ENCODE measurements at places on chromosomes 3 and 15. TPM values are rescaled to one million over a fixed set of nuclear protein-coding genes. Genes with fewer than 3 reads are reported as not detected.
A peak's percentile ranks its signal among the peaks of the same experiment; 100 is the strongest.

Gene MYZAP
- 17.0 TPM for polyA plus RNA-seq

Gene MORC1
- 2.8 TPM for polyA plus RNA-seq

Gene ZPLD1
- polyA plus RNA-seq = 0.56 TPM

Gene P2RY12
- not detected for polyA plus RNA-seq

Gene PTX3
- polyA plus RNA-seq = 28.7 TPM

Gene EPB42
- 0.47 TPM for polyA plus RNA-seq

Gene TF
- polyA plus RNA-seq = 401 TPM

DNA sequence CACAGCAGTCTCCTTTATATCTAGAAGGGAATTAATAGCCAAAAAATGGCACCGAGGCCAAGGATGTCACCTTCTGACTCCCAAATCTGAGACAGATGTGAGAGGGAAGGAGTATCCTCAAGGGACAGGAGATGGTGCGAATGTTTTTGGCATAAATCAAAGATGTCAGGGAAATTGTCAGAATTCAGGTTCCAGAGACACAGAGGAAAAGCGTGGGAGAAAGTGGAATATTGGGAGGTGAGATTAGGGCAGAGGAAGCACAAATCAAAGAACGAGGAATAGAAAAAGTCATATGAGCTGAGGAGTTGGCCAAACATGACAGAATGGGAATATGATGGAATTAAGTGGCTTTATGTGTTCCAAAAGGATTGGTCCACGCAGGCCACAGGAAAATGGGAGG is 6.0 kb downstream of the CCR5AS start:
- H3K27me3 ChIP-seq = peaks cover 18% of the 10 kb centered on the region
- no peak overlapping the region for H3K4me3 ChIP-seq
- H3K27ac ChIP-seq = no peak overlapping the region
- peaks cover 6% of the 10 kb centered on the region for H3K4me1 ChIP-seq
- DNase-seq = no peak

DNA sequence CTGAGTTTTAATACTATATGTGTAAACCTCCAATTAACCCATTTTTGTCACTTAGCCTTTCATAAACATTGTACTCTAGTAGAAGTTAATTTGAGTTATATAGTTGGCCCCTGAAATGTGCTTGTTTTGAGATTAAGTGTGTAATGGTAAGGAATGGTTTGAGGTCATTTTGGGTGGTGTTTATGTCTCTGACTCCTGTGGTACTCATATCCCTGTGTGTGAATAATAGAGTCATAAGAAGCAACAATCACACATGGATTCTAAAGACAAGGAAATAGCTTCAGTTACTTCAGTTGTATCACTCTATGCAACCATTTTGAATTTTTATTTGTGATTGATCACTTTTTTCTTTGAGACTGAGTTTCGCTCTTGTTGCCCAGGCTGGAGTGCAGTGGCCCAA is 408.5 kb downstream of the MFSD1 start:
- no peak for DNase-seq
- H3K27me3 ChIP-seq = no peaks in the 10 kb centered on the region
- H3K27ac ChIP-seq = no peak overlapping the region
- H3K4me3 ChIP-seq = no peak overlapping the region
- no peaks in the 10 kb centered on the region for H3K36me3 ChIP-seq

DNA sequence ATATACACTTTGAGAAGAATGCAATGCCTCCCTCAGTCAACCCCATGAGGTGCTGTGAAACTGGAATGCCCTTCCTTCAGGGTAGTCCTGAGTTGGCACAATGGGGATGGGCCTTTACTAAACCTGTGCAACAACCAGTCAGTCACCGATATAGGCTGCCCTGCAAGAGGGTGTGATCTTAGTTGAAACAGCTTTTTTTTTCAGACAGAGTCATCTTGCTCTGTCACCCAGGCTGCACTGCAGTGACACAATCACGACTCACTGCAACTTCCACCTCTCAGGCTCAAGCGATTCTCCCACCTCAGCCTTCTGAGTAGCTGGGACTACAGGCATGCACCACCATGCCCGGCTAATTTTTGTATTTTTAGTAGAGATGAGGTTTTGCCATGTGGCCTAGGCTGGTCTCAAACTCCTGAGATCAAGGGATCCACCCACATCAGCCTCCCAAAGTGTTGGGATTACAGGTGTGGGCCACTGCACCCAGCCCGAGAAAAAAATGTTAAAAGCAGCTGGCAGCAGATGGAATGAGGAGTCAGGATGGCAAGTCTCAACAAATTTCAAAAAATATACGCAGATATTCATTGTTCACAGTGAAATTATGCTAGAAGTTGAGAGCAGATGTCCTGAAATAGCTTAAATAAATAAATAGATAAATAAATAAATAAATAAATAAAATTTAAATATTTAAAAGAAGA is 31.8 kb downstream of the MYO5A start:
- H3K36me3 ChIP-seq = no peaks in the 10 kb centered on the region
- no peak overlapping the region for H3K27ac ChIP-seq
- no peak overlapping the region for H3K4me3 ChIP-seq

GRCh38 chr15:75114327-75114726 is 87.4 kb upstream of the C15orf39 start:
- peaks cover 12% of the 10 kb centered on the region for H3K4me1 ChIP-seq
- H3K27me3 ChIP-seq = no peaks in the 10 kb centered on the region
- no peaks in the 10 kb centered on the region for H3K36me3 ChIP-seq
- no peak overlapping the region for H3K4me3 ChIP-seq
- DNase-seq = no peak
- no peak overlapping the region for H3K27ac ChIP-seq

GRCh38 chr3:106850437-106850836 is 526.8 kb upstream of the CCDC54 start:
- H3K36me3 ChIP-seq = no peaks in the 10 kb centered on the region
- H3K27me3 ChIP-seq = no peaks in the 10 kb centered on the region
- DNase-seq = no peak
- no peak overlapping the region for H3K4me3 ChIP-seq

DNA sequence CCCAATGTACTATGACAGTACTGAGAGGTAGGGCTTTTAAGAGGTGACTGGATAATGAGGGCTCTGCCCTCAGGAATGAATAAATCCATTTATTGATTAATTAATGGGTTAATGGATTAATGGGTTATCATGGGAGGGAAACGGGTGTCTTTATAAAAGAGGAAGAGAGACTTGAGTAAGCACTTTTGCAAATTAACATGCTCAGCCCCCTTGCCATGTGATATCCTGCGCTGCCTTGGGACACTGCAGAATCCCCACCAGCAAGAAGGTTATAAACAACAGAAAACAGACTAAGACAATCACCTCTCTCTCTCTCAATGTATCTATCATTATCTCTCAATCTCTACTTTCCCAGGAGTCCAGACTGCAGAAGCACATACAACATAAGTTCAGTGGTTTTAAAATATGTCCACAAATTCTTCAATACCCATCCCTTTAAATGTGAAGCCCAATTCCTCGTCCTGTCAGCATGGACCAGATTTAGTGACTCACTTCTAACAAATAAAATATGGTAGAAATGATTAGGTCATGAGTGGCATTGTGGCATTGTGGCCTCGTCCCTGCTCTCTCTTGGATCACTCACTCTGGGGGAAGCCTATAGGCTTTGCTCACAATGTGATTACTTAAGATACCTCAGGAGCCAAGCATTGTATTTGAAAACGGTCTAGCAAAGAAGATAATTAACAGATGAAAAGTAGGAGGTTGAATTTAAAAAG is 40.0 kb upstream of the IL12A start:
- no peaks in the 10 kb centered on the region for H3K27me3 ChIP-seq
- H3K36me3 ChIP-seq = no peaks in the 10 kb centered on the region
- peaks cover 3% of the 10 kb centered on the region for H3K4me1 ChIP-seq
- H3K27ac ChIP-seq = no peak overlapping the region
- no peak for DNase-seq

DNA sequence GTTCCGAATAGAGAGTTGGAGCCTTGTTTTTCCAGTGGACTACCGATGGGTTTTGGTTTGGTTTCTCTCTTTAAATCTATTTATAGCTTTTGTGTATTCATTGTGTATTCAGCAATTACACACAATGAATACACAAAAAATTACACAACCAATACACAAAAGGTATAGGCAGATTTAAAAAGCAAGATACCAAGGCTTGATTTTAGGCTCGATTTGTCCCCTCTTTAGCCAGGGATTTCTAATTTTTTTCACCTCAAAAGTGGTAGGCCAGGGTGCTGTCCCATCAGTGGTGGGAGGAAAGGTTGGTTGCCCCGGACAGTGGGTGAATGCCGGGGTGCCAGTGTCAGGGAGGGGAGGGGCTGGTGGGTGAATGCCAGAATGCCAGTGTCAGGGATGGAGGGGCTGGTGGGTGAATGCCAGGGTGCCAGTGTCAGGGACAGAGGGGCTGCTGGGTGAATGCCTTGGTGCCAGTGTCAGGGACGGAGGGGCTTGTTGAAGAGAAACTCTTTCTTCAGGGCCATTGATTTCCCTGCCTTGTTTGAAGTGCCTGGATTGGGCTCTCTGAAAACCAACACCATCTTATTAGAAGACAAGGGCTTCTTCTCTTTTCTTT is 186.2 kb downstream of the GOLGA6L6 start:
- no peak overlapping the region for H3K4me3 ChIP-seq
- H3K27ac ChIP-seq = no peak overlapping the region
- no peaks in the 10 kb centered on the region for H3K4me1 ChIP-seq
- H3K36me3 ChIP-seq = no peaks in the 10 kb centered on the region
- H3K27me3 ChIP-seq = no peaks in the 10 kb centered on the region

DNA sequence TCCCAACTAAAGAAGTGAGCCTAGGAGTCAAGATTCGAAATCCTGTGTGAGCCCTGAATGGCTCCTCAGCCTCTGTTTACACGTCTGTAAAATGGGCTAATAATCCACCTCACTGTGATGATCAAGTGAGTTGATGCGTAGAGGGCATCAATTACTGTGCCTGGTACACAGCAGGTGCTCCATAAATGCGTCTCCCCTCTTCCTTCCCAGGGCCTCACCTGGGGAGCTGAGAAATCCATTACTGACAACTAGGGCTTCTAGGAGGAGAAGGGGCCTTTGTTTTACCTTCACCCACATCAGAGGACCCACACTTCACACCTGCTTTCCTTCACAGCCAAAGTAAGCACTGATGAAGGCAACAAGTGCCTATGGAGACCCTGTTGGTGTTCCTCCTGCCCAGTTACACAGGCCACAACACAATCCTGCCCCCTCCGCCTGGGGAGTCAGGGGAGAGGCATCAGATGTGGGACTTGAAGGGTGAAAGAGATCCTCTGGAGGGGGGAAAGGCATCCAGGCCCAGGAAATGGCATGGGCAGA is 1.4 kb downstream of the CIB2 start:
- no peak for DNase-seq
- peak overlapping the region; percentile 96 for H3K27ac ChIP-seq
- no peaks in the 10 kb centered on the region for H3K27me3 ChIP-seq
- peaks cover 44% of the 10 kb centered on the region for H3K4me1 ChIP-seq
- H3K36me3 ChIP-seq = no peaks in the 10 kb centered on the region

DNA sequence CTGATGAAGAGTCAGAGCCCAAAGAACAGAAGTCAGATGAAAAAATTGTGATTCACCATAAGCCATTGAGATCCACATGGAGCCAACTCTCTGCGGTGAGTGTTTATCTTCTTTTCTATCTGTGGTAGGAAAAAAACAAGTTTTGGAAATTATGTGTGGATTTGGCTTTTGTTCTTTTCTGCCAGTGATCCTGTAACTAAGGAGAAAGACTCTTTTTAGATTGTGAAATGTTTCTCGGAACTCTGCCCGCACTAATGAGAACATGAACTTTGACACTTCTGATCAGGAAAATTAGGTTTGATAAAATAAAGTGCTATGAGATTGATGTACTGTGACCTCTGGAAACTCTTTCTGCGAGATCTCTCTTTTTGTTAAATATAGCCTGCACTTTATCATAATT is 8.4 kb downstream of the ARHGEF26 start:
- H3K27me3 ChIP-seq = no peaks in the 10 kb centered on the region
- peaks cover 23% of the 10 kb centered on the region for H3K4me1 ChIP-seq
- H3K27ac ChIP-seq = no peak overlapping the region
- no peak overlapping the region for H3K4me3 ChIP-seq
- H3K36me3 ChIP-seq = no peaks in the 10 kb centered on the region
- no peak for DNase-seq

DNA sequence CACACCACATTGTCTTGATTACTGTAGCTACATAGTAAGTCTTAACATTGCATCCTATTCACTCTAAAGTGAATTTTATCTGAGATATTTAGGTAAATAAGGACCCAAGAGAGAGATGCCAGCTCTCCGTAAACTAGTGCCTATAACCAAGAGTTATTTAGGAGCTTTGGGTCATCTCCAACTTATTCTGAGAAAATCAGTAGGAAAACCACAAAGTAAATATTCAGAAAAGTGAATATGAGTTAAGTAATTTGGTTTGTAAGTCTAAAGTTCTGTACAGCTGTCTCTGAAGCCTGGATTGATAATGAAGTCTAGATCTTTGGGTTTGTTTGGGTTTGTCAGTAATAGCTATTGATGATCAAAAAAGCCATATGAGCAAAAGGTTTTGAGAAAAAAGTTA is 120.0 kb downstream of the FNDC3B start:
- no peak overlapping the region for H3K4me3 ChIP-seq
- peaks cover 15% of the 10 kb centered on the region for H3K4me1 ChIP-seq
- H3K36me3 ChIP-seq = no peaks in the 10 kb centered on the region
- no peaks in the 10 kb centered on the region for H3K27me3 ChIP-seq
- no peak overlapping the region for H3K27ac ChIP-seq

DNA sequence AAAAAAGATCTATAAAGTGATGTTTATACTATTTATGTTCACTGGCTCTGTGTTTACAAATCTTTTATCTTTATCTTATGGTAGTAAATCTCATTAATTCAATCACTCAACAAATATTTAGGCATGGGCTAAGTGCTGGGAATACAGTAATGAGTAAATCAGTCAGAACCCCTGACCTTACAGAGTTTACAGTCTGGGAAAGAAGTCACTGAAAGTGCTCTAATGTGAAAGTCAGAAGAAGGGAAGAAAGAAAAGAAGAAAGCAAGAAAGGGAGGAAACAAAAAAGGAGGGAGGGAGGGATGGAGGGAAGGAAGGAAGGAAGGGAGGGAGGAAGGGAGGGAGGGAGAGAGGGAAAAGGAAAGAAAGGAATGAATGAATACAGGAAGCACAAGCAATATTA is 96.8 kb upstream of the SOX2 start:
- no peaks in the 10 kb centered on the region for H3K4me1 ChIP-seq
- no peak overlapping the region for H3K4me3 ChIP-seq
- H3K36me3 ChIP-seq = no peaks in the 10 kb centered on the region
- H3K27me3 ChIP-seq = no peaks in the 10 kb centered on the region
- DNase-seq = no peak
- H3K27ac ChIP-seq = no peak overlapping the region

GRCh38 chr3:182244222-182244971 is 532.7 kb downstream of the SOX2 start:
- no peaks in the 10 kb centered on the region for H3K27me3 ChIP-seq
- no peaks in the 10 kb centered on the region for H3K4me1 ChIP-seq
- peak; percentile 37 for DNase-seq
- no peaks in the 10 kb centered on the region for H3K36me3 ChIP-seq

- H3K4me3 ChIP-seq = no peak overlapping the region
- DNase-seq = peak; percentile 83
- H3K27me3 ChIP-seq = no peaks in the 10 kb centered on the region
- peaks cover 12% of the 10 kb centered on the region for H3K4me1 ChIP-seq
These were observed 2.5 kb upstream of the INAFM2 start for GRCh38 chr15:40320931-40321371.

Measured in hepatocyte (in vitro differentiated cells).